GOT3 (cell line): ENCODE measurements at places on chromosomes 13 and 19.

DNA sequence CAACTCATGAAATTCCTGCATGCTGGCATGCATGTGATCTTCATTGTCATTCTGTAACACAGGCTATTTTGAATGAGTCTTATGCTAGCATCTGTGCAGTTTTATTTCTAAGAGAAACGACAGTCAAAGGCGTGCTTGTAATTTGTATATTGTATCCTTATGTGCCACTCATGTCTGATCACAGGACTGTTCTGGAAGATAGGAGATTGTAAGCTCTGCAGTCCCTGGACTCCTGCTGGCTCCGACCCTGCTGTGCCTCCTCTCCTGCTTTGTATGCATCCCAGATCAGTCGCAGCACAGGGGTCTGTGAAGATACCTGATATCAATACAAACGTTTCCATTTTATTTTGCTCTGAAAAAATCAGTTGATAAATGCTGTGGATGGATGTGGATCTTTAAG, 653.1 kb downstream of the LIG4 start:
- DNase-seq: no peak

- no peak for DNase-seq
Measured at GRCh38 chr13:95608640-95609323, 35.7 kb downstream of the DZIP1 start.

DNA sequence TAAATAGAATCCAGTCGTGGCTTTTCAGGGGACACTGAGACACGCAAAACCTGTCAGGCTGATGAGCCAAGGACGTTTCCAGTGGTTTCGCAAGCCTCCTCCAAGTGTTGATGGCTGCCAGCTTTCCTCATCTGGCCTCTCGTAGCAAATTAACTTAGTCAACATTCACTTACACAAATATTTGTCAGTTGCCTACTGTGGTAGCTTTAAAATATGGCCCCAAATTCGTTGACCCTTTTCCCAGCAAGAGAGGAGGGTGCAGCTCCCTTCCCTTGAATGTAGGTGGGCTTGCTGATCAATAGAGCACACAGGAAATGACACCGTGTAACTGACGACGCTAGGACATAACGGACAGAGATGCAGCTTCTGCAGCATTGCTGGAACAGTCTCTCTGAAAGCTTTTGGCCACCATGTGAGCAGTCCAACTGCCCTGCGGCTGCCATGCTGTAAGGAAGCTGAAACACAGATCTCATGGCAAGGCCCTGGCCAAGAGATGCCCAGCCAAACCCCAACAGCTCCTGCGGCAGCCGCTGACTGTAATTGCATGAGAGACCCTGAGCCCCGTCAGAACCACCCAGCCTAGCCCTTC, 5.5 kb upstream of the RANBP3 start:
- DNase-seq: no peak

DNA sequence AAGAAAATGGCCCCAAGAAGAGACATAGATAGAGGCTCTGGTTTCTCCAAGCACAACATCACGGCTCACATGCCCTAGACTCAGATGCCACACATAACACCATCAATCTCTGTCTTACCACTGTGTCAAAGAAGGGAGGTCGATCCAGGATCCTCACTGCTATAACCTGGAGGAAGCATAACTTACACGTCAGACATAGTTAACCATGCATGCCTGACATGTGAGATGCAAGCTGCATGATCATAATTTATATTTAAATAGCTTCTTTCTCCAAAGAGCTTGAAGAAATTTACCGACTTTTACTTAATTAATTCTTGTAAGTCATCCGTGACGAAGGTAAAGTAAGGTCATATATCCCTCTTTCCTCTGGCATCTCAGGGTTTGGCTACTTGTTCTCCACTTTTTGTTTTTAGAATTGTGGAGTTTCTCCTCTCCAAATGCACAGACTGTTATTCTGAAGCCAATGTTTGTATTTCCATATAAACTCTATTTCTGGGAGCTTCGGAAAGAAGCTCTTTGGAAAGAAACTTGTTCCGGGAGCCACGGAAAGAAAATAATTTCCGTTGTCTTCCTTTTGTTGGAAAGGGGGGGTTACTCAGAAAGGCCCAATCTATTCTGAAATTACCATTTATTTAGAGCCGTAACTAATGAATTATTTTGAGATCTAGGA, 205.6 kb downstream of the LHFPL6 start:
- DNase-seq: no peak

- DNase-seq: peak; percentile 25
Measured at GRCh38 chr19:47663911-47664771, 49.1 kb upstream of the EHD2 start.

DNA sequence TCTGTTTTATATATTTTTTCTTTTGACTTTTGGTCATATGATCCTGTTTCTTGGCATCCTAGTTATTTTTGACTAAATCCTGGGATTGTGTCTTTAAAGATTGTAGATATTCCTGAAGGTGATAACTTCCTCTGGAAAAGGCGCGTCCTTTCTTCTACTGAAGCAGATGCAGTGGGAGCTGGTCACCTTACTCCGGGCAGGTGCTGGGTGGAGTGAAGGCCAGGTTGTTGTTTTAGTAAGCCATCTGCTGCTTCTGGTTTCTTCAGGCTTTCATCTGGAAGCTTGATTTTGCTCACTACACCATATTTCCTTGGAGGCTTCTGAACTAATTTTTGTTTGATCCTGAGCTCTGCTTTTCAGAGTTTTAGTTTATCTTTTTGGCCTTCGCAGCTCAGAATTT, 21.5 kb downstream of the URI1 start:
- no peak for DNase-seq

GRCh38 chr13:66926200-66926850, 303.8 kb downstream of the PCDH9 start:
- no peak for DNase-seq

GRCh38 chr13:42380420-42381164, 108.6 kb downstream of the AKAP11 start:
- DNase-seq: no peak

GRCh38 chr19:30158067-30158892, 213.9 kb upstream of the ZNF536 start:
- no peak for DNase-seq

DNA sequence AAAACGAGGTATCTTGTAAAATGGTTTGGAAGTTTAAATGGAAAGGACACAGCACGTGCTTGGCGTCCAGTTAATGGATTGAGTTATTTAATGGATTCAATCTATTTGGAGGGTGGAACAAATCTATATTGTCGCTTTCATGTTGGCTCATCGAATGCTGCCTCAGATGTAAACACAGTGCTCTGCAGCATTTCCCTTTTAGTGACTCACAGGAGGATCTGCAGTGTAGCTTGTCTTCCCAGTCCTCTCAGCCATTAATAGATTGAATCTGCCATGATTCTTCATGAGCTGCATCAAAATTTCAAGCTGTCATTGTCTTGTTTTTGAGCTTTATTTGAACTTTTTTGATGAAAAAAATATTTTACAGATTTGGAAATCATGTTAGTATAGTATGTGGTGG, 44.7 kb downstream of the DHRS12 start:
- no peak for DNase-seq

DNA sequence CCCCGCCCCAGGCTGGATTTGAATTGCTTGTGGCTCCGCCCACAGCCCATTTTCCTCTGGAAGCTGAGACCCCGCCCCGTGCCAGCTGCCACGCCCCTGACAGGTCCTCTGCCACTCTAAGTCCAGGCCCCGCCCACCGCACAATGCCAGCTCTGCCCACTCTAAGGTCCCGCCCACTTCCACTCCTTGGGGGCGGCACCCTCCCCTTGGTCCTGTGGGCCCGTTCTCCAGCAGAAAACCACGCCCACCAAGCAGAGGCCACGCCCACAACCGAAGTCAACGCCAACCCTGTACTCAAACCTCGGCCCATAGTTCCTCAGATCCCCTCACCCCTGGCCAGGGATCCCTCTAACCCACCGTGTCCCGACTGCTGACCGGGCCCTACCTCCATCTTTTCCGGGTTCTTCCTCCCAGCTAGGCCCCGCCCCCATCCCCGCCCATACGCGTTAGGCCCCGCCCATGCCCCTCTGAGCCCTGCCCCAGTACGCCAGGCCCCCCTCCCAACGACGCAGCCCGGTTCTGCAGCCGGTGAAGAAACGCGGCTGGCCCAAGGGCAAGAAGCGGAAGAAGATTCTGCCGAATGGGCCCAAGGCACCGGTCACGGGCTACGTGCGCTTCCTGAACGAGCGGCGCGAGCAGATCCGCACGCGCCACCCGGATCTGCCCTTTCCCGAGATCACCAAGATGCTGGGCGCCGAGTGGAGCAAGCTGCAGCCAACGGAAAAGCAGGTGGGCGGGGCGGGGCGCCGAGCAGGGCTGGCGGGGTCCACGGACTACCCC, 1.3 kb downstream of the HMG20B start:
- peak; percentile 64 for DNase-seq

GRCh38 chr19:17985037-17985818, 18.3 kb downstream of the KCNN1 start:
- DNase-seq: no peak

- DNase-seq: no peak
Measured at GRCh38 chr19:33066543-33066942, 1.9 kb upstream of the RHPN2 start.

GRCh38 chr13:39297023-39297422, 258.8 kb downstream of the NHLRC3 start:
- no peak for DNase-seq

DNA sequence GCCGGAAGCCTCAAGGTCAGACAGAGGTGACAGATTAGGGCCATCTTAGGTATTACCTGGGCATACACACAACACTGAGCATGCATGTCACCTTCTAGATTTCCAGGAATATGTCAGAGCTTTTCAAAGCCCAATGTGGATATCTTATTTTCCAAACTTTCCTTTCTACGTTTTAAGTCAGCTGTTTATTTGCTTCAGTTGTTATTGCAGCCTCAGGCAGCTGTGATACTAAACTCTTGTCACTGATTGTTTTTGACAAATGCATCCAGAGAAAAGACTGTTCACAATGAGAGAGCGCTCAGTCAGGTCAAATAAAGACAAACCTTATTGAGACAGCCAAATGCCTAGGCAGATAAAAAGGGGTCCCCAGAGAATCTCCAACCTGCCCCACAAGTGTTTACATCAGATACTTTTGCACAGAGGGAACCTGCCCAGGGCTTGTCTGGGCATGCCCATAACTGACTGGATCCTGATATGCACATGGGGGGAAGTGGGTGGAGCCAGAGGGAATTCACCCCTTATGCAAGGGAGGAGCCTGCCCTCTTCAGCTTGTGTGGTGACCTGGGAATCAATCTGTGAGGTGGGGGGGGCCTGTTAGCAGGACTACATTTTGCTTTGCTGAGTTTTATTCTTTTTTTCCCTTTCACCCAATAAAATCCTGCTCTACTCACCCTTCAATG, 28.5 kb downstream of the MED4 start:
- no peak for DNase-seq

DNA sequence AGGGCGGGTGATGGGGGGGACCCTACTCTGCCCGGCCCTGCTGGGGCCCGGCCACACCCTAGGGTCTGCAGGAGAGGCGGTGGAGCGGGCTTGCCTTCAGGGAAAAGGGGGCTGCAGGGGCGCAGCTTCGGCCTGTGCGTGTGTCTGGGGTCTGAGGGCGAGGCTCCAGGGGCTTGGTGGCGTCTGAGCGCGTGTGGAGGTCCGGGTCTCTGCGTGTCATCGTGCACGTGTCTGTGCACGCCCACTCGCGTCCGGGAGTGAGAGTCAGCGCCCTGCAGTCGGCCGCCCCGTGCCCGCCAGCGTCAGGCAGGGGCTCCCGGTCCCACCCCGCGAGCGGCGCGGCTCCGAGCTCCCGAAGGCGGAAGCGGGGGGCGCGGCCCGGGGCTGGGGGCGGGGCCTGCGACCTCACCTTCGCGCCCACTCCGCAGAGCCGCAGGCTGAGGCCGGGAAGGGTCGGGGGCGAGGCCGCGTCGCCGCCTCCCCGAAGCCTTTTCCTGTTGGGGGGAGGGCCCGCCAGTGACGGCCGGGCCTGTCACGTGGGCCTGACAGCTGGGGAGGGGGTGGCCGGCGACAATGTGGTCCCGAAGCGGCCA, at the start of gene ARHGAP45:
ARHGAP45 (plus strand) TSS at position 420 of the 593 bp plus-strand sequence. CDS start 239 bp downstream, outside the sequence.
- DNase-seq: no peak

- no peak for DNase-seq
Measured at GRCh38 chr13:94248454-94249228, 230.8 kb downstream of the DCT start.

GRCh38 chr13:20654156-20654555, 49.3 kb upstream of the IL17D start:
- no peak for DNase-seq

DNA sequence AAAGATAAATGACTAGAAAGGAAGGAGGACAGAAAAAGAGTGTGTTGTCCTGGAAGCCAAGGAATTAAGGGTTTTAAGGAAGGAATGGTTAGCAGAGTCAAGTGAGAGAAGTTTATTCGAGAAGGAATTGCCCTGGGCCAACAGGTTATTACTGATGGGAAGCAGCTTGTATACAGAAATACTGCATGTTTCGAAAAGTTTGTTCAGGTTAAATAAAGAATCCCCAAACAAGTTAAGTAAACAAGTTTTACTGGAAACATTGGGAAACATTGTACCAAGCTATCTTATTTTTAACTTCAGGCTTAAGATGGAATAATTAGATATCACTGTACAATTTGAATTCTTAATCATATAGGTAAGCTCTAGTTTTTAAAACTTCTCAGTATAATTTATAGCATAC, 28.2 kb upstream of the FBXL3 start:
- no peak for DNase-seq
